ENCODE measurements at places on chromosomes 4 and X.

DNA sequence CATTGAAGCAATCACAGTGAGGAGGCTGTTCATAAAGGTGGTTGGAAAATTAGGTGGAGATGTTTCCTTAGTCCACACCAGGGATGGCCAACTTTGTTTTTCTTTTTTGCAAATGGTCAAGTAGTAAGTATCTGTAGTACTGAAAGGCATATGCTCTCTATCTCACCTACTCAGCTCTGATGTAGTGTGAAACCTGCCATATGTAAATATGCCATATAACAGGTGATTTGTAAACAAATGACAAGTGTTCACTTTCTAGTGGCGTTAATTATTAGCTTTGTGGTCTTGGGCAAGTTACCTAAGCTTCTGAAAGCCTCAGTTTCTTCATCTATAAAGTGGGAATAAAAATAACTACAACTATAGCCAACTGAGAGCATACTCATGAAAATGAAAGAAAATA, 421.4 kb upstream of the LCORL start:
- no peak for ATAC-seq

GRCh38 chrX:37315511-37316248, 33.5 kb upstream of the PRRG1 start:
- no peak for ATAC-seq

DNA sequence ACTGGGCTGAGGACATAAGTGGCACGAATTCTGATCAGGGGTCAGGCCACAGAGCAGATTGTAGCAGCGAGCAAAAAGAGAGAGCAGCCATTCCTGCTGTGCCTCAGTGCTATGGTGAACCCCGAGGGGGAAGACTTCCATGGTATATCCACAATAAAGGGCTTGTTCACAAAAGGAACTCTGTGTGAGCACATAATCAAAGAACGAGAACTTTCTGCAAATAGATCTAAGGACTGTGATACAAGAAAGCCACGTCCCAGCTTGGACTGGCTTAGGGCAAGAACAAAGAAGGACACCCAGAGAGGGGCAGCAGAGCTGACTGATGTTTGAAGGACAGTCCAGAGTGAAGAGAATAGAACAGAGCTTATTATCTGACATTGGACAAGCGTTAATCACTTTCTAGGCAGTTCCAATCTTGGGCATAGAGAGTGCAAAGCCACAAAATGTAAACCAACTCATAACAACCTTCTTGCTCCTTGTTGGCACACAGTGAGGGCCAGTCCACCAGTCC, 24.0 kb downstream of the PPEF2 start:
- ATAC-seq = no peak

GRCh38 chr4:26061248-26061986, 147.4 kb downstream of the SMIM20 start:
- no peak for ATAC-seq

- no peak for ATAC-seq
These were observed 24.5 kb upstream of the ZNF185 start for GRCh38 chrX:152873361-152873760.

DNA sequence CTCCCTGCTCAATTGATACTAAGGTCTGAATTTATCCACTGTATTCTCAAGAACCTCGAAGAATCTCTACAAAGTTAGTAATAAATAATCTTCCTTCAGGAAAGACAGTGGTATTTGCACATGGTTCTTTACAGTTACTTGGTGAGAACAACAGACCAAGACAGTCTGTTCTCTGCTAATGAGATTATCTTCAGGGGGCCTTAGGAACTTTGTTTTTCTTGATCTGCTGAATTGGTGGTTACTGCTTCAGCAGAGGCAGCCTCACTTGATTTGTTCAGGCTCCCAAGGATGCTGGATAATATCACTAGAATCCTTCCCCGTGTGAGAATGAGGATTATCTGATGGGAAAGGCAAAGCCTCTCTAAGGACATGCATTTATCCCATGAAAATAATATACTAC, 64.8 kb downstream of the CBR4 start:
- no peak for ATAC-seq

DNA sequence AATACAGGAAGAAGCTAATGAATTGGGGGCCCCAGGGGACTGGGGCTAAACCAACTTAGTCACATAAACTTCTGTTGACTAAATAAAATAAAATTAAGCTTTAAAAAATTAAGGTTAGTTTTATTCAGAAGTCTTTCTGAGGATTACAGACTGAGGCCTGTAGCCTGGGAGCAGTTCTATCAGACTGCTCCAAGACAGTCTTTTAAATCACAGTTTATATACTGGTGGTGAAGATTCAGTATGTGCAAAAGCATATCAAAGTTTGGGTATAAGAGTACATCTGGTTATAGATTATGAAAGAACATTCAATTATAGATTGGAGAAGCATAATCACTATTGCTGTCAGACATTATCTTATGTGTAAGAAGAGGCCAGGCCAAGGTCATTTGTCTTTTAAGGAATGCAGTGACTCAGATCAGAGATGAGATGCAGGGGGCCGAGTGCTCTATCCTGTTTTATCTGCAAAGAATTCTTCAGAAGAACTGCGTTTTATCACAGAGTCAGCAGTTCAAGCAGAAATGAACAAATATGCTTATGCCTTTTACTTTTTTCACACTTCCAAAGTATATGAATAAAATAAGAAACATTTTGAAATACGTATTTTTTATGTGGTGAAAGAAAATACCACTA, 109.4 kb downstream of the PDHA2 start:
- no peak for ATAC-seq

DNA sequence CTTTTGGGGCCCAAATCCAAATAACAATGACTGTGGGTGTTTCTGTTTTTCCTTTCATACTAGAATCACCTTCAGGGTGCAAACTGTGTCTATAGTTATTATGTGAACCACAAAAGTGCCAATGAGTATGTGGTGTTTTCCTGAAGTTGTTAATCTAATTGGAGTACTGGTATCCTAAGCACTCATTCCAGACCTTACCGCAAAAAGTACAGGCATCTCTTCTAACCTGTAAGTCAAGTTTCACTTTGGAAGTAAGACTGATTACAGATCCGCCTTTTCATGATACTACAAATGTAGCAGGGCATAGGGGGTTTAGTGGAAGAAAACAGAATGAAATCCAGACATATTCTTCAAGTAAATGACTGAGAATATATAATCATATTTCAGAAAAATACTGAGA, 16.1 kb downstream of the COQ2 start:
- no peak for ATAC-seq

DNA sequence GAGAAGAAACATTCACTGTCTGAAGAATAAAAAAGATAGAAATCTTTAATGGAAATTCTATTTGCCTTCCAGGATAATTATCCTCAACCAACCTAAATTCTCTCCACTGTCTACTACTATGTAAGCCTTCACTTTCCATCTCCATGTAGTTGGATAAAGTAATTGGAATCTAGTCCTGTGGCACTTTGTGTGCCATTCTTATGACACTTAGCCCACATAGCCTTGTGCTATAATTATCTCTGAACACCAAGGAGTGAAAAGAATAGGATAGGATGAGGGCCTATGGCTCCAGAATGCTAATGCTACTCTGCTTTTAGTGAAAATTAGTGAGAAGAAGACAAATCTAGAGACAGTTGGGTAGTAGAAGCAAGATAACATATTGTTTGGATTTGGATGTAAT, 20.2 kb downstream of the PRSS48 start:
- no peak for ATAC-seq

DNA sequence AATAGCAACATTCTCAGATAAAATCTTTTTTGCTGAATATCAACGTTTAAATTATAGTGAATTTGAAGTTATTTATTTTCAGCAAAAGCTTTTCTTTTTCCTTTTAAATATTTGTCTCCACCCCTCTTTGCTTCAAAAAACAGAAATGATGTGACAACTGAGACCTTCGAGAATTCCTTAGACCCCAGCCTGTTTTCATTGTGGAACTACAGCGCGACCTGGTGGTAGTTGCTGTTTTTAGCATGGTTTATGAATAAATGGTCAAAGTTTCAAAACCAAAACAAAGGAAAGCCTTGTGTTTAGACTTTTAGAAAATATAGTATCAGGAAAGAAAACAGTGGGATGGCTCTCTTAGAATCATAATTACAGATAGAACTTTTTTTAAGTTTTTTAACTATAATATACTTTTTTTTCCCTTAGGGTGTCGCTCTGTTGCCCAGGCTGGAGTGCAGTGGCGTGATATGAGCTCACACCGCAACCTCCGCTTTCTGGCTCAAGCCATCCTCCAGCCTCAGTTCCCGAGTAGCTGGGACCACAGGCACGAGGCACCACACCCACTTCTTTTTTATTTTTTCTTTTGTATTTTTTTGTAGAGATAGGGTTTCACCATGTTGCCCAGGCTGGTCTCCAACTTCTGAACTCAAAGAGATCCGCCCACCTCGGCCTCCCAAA, 26.8 kb upstream of the TMEM184C start:
- ATAC-seq = no peak

DNA sequence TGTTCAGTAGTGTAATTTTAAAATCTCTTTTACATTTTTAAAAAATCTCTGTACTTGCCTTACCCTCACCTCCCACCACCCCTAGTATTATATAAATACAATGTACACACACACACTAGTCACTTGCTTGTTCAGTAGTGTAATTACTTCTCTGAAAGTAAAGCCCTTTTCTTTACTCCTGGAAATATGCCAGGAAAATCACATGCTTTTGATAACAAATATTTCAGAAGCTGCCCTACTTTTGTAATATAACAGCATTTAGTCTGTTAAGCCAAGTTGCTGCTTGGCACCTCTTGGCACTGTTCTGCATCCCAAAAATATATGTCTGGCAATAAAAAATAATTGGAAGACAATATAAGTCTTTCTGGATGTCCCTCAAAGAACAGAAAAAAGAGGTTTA, 172.8 kb upstream of the APOOL start:
- ATAC-seq = no peak

- no peak for ATAC-seq
These were observed 1592.9 kb upstream of the TENM3 start for GRCh38 chr4:180650273-180650672.

DNA sequence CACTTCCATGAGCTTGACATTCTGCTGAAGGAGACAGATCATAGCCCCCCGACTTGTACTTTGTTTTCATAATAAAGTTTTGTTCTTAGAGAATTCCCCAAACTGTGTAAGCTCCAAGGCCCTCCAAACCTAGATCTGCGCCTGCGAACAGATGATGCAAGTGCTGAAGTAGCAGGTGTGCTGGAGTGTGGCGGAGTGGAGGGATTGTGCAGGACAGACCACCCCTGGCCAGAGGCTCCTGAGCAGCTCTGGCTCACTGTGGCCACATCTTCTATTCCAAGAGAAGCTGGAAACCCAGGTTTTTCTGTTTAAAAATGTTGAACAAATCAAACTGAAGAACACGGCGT, 46.4 kb downstream of the TBC1D14 start:
- ATAC-seq = no peak

GRCh38 chr4:122702939-122703338, 29.6 kb upstream of the BBS12 start:
- no peak for ATAC-seq

- no peak for ATAC-seq
These were observed 2.7 kb upstream of the NKX3-2 start for GRCh38 chr4:13546941-13547484.

DNA sequence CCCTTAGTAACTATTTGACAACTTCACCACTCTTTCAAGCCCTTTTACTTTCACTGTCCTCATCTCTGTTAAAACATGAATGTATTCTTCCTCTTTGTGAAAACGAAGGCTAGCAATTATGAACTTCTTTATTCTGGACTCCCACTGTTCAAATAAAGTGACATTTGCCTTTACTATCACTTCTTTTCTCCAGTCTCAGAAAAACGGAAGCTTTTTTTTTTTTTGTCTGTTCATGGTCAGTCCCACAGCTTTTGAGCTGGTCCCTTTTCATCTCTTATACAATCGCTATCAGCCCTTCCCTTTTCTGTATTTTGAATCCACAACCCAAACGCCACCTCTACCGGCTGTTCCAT, 327.7 kb downstream of the DKK2 start:
- no peak for ATAC-seq

- ATAC-seq = no peak
These were observed 7.7 kb downstream of the CCNQ start for GRCh38 chrX:153590961-153591956.

DNA sequence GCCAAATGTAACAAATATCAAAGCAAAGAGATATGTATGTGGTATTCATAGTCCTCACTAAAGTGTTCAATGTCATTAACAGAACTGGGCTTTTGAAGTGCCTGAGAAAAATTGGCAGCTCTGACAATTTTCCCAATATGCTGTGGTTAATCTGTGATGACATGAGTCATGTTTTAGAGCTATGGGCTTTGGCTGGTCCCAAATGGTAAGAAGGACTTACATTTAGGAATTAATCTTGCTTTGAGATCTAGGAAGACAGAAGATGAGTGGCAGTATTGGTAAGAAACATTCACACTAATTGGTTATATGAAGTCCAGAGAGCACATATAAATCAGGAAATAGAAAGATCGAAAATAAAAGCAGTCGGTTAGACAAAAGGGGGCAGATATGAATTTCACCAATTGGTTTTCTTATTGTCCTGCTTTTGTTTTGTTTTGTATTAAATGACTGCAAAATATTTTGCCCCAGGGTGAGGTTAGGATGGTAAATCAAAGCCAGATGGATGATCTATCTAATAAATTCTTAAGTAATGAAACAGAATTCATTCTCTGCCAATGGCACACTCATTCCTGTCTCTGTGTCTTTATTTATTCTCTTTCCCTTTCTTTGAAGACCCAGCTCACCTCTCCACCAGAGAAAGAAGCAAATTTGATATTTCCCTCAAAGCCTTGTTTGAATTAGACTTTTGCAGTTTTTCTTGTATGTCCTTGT, 993.1 kb downstream of the RPA4 start:
- no peak for ATAC-seq

DNA sequence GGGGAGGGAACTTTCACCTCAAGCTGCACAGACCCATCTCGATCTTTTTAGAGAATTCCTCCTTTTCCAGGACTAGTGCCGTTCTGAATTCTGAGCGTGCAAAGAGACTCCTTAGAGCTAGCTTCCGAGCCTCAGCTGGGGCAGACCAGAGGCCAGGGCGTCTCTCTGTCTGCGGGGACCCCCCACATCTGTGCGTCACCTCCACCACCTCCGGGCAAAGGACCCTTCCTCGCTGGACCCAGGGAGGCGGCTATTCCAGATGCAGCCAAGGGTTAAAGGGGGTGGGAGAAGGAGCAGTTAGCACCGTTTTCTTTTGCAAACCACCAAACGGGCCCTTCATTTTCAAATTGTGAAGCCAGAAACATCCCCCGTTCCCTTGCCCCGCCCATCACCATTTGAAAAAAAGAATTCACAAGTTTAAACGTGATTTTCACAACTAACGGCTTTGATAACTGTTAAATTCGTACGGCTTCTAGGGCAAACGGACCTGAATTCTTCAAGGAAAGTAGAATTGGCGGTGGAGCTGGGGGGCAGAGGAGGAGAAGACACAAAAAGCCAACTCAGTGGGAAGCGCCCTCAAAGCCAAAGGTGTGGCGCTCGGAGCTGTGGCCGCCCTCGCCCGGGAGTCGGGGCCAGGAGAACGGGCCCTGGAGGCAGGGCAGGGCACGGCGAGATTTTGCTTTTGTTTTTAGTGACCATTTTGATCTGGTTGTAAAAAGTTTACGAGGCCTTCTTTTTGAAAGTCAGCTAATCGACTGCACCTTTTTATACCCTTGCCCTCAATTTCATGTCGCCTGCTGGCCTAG, 3.3 kb upstream of the PDGFRA start:
- no peak for ATAC-seq
